ENCODE measurements at places on chromosomes 5 and 9. TPM values are rescaled to one million over a fixed set of nuclear protein-coding genes. Genes with fewer than 3 reads are reported as not detected.

DNA sequence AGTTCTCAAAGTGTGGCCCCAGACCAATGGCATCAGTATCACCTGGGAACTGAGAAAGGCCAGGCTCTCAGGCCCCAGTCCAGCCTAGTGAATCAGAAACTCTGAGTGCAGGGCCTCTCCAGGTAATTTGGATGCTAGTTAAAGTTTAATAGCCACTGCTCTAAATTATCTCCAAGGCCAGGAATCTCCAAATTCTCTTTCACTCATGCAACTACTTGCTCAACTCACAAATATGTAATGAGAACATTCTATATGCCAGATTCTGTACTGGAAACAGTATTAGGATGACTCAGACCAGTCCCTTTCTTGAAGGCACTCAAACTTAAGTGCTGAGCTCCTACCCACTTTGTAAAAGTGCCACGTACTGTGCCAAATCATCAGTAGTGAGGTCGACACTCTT lies 84.6 kb downstream of the PAPPA start:
- DNase-seq, result no peak

GRCh38 chr5:119360905-119361593 lies 5.2 kb downstream of the TNFAIP8 start:
- no peak for DNase-seq

DNA sequence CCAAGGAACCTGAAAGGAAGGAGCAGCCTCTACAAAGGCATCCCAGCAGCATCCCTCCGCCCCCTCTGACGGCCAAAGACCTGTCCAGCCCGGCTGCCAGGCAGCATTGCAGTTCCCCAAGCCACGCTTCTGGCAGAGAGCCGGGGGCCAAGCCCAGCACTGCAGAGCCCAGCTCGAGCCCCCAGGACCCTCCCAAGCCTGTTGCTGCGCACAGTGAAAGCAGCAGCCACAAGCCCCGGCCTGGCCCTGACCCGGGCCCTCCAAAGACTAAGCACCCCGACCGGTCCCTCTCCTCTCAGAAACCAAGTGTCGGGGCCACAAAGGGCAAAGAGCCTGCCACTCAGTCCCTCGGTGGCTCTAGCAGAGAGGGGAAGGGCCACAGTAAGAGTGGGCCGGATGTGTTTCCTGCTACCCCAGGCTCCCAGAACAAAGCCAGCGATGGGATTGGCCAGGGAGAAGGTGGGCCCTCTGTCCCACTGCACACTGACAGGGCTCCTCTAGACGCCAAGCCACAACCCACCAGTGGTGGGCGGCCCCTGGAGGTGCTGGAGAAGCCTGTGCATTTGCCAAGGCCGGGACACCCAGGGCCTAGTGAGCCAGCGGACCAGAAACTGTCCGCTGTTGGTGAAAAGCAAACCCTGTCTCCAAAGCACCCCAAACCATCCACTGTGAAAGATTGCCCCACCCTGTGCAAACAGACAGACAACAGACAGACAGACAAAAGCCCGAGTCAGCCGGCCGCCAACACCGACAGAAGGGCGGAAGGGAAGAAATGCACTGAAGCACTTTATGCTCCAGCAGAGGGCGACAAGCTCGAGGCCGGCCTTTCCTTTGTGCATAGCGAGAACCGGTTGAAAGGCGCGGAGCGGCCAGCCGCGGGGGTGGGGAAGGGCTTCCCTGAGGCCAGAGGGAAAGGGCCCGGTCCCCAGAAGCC lies 30.8 kb downstream of the CD180 start:
- DNase-seq, result peak; percentile 91

DNA sequence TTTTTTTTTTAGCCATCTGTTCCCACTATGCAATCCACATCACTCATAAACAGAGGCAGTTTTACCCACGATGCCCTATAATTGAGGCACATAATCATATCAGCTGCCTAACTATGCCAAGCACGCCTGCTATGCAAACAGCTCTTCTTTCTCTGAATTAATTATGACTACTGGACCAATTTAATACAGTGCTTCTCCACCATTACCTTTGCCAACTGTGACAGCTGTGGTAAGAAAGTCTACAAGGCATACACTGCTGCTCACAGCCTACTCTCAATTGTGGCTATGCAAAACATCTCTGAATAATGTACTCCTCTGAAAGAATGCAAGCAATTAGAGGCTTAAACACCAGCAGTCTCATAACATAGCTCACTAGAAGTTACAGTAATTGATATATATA lies 97.1 kb downstream of the DTWD2 start:
- DNase-seq, result no peak

DNA sequence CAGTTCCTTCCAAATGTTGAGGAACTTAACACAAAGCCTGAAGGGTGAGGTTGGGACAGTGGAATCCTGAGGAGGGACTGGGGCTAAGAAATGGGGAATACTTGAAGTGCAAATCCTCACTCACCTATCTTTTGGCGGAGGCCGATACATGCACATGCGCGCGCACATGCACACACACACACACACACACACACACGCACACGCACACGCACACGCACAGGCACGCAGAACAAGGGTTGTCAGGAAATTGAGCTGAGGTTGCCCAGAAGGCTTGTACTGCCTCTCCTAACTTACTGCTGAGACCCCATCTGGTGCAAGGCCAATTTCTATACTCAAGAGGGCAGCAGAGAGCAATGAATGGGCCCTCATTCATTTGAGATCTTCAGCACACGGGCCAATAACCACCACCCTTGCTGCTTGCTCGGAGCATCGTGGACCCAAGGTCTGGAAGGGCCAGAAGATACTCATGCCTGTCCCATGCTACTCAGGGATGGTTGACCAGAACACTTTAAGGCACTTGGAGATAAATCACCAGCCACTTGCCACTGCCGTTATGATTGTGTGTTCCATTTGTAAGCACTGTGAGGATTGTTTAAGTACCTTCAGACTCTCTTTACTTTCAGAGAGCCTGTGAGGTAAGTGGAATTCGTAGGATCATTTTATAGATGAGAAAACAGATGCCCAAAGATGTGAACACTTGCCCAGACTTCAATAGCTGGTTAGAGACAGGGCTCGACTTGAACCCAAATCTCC lies 21.5 kb downstream of the BTF3 start:
- DNase-seq, result peak; percentile 82

DNA sequence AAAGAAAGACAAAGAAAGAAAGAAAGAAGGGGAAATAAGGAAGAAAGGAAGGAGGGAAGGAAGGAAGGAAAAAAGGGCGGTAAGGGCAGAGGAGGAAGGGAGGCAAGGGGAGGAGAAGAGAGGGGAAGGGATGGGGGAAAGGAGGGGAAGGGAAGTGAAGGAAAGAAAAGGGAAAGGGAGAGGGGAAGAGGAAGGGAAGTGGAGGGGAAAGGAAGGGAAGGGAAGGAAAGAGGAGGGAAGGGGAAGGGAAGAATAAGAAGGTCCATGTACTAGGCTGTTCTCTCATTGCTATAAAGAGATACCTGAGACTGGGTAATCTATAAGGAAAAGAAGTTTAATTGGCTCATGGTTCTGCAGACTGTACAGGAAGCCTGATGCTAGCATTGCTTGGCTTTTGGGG lies 217.1 kb downstream of the ENC1 start:
- no peak for DNase-seq

GRCh38 chr5:140591747-140592372 lies 27.2 kb downstream of the SLC35A4 start:
- no peak for DNase-seq

DNA sequence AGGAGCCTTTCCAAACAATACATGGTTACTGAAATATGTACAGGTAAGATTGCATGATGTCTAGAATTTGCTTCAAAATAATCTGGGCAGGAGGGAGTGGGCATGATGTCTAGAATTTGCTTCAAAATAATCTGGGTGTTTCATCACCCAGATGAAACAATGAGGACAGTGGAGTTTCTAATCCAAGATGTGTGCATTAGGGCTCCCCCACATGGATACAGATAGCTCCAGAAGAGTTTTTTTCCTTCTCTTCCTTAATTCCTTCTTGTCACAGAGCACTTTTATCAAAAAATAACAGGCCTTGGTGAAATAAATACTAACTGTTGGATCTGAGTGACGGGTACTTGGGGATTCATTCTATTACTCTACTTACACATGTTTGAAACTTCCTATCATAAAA lies 14.9 kb downstream of the ATOX1 start:
- DNase-seq, result no peak

- no peak for DNase-seq
These were observed 57.6 kb upstream of the RASA1 start for GRCh38 chr5:87210076-87210475.

- DNase-seq, result no peak
These were observed 26.0 kb downstream of the SERINC5 start for GRCh38 chr5:80229902-80230255.

- peak; percentile 92 for DNase-seq
These were observed 90.0 kb downstream of the PRRT1B start for GRCh38 chr9:131635285-131635684.

- DNase-seq, result no peak
These were observed 276.8 kb downstream of the HTR1A start for GRCh38 chr5:63685454-63685853.

DNA sequence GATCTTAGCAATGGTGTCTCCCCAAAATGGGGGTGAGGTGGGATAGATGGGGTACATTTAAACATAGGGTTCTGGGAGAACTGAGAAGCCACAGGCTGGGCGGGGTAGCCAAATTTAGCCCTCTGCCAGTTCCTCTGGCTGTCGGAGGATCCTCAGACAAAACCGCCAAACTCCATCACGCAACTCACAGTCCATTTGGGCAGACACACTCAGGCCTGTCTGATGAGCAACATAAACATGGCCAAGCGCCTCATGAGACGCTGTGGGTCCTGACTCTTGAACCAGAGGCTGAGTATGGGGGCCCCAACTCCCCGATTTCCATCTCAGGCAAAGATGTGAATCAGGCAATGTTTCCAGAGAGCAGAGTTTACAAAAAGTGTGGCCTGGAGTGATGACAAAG lies 162.3 kb downstream of the FGF18 start:
- DNase-seq, result no peak

- no peak for DNase-seq
These were observed 15.9 kb upstream of the SLC2A6 start for GRCh38 chr9:133494636-133495326.

DNA sequence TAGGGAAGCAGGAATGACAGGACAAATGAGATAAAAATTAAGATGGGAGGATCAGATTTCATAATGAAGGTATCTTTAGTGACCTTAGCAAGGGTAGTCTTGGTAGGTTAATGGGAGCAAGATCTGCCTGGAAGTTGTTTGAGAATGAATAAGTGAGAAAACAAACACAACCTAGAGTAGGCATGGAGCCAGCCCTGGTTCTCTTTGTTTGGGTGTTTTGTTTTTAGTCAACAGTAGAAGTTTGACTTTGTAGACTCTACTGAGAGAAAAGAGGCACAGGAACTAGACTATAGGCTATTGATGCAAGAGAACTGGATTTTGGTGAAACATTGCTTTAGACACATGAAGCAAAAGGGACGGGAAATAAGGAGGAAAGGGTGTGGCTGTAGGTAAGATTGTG lies 40.3 kb downstream of the KCNN2 start:
- no peak for DNase-seq

GRCh38 chr9:107832871-107833270 lies 343.3 kb upstream of the KLF4 start:
- DNase-seq, result no peak

DNA sequence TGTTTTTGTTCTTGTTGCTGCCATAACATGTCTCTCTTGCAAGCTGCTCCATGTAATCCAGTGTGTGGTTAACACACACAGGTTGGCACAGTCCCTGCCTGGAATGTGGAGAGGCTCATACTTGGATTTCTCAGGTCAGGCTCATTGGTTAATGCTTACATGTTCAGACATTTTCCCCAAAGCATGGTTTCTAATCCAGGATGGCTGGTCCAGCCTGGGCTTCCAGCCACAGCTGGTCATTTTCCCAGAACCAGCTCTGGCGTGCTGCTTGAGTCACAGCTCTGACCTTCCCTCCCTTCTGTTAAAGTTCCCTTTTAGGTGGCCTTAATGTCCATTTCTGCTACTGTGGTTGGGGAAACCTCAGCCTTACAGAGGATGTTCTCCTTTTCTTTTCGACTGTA lies 294.3 kb downstream of the TAF11L14 start:
- DNase-seq, result no peak

DNA sequence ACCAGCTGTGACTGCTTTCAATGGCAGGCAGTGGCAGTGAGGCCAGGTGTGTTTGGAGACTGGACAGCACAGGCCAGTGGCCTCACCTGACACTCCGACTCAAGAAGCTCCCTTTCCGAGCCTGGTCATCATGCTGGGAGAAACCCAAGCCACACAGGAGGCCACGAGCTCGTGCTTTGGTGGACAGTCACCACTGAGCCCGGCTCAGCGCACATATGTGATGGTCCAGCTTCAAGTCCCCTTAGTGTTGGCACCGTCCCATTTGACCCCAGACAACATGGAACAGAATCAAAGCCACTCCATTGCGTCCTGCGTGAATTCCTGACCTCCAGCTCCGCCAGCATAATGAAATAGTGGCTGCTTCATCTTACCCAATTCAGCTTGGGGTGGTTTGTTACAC lies 64.0 kb upstream of the PPP1R26 start:
- no peak for DNase-seq

DNA sequence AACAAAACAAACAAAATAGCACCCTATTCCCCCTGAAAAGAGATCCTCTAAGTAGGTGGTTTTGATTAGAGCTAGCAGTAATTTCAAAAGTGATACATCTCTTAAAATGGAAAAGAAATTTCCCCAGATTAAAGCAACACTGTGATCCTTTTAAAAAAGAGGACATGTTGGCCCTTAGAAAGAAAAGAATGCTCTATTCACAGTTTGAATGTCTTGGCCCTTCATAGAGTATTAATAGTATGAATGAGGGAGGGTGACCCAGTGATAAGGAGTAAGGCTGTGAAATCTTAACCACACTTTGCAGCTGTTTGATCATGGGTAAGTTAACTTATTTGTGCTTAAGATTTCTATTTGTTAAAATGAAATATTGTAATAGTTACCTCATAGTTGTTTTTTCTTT lies 467.7 kb upstream of the MEF2C start:
- DNase-seq, result no peak

- DNase-seq, result no peak
These were observed 116.9 kb downstream of the ARRDC3 start for GRCh38 chr5:91266184-91266705.

DNA sequence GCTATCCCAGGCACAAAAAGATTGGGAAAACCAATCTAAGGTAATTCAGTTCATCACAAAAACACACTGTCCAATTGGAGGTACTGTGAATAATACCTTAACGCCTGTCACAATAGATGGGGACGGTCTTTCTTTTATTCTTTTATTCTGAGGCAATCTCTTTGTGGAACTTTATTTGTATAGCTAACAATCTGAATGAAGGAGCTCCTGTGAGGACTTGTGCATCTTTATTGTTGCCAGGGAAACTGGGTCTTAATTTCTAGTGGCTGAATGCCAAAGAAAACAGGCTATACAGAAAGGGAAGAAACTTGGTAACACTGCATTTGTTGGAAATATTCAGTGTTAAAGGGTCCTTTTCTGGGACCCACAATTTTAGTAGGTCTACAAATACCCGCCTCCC lies 546.9 kb upstream of the C9orf72 start:
- DNase-seq, result no peak

GRCh38 chr9:76419782-76420380 lies 25.7 kb upstream of the RFK start:
- DNase-seq, result no peak

The PCDHGA2 gene
- not detected for total RNA-seq

The PCDHA4 gene
- not detected for total RNA-seq

The PSD2 gene
- total RNA-seq, result not detected

The IGFBPL1 gene
- 0.26 TPM for total RNA-seq

The FGF18 gene
- total RNA-seq, result not detected

The ANKDD1B gene
- not detected for total RNA-seq

The SVEP1 gene
- total RNA-seq, result not detected

The GDNF gene
- total RNA-seq, result not detected

The NEURL1B gene
- 0.64 TPM for total RNA-seq

Measured in activated naive CD4-positive, alpha-beta T cell treated with anti-CD3 and anti-CD28 coated beads for 36 hours (primary cell).